ENCODE measurements at places on chromosomes 5 and 9.

GRCh38 chr9:28037968-28038367, 464.7 kb upstream of the C9orf72 start:
- no peak for DNase-seq

DNA sequence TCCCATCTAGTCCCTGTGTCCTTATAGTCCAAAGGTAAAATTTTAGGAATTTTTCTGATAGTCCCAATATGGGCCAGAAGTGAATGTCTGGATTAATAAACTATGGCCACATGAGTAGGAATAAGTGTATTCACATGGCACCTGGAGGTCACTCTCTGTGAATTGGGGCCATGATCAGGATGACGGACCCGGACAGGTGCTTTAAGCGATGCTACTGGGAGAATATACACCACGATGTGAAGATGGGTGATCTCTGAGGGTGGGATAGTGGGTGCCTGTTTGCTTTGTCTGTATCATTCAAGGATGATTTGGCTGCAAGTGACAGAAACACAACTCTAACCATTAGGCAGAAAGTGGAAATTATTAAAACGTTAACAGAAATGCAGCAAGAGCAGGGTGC, 101.2 kb downstream of the UGCG start:
- DNase-seq: no peak

DNA sequence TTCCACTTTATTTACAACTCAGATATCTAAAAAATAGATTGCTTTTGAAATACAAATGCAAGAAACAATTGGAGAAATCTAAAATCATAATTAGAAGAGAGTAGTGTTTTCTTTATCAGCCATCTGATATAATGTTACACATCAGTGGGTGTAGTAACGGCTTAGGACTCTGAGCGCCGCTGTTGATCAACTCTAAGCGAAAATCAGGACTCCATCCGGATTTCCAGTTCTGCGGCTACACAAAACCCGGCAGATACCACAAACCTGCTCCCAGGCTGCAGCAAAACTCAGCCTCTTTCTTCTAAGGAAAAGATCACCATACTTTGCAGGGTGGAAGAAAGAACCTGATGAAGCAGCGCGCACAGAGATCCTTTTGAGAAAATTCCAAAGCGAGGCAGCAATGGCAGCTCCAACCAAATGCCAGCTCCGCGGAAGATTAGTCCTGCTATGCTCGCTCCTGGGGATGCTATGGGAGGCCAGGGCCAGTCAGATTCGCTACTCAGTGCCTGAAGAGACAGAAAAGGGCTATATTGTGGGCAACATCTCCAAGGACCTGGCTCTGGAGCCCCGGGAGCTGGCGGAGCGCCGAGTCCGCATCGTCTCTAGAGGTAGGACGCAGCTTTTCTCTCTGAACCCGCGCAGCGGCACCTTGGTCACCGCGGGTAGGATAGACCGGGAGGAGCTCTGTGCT, at the start of gene PCDHGA9:
PCDHGA9 (plus strand) TSS at position 226 of the 691 bp plus-strand sequence; CDS start at position 401, 175 bp downstream.
- no peak for DNase-seq

- DNase-seq: no peak
These were observed 60.5 kb downstream of the PTCD2 start for GRCh38 chr5:72380492-72381274.

Data from activated CD4-positive, CD25-positive, alpha-beta regulatory T cell (primary cell).